ENCODE measurements at places on chromosomes 13 and 19.

DNA sequence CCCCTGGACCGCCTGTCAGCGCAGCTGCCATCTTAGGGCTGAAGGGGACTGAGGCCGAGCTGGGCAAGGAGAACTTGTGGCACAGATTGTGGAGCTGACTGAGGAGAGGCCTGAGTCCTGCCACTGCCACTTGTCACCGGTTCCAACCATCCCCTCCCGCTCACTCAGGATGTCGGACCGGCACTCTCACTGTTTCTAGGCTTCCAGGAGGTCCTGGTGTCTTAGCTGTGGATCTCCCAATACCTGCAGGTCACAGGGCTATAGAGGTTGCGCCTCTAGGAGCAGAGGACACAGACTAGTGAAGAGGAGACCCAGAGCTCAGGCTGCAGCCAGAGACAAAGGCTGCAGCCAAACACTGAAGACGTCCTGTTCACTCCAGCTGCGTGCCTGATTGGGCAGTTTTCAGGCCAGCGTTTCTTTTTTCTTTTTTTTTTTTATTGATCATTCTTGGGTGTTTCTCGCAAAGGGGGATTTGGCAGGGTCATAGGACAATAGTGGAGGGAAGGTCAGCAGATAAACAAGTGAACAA, 15.3 kb upstream of the ZNF486 start:
- no peak for DNase-seq

GRCh38 chr13:111914241-111915103, 152.5 kb upstream of the SOX1 start:
- DNase-seq = no peak

GRCh38 chr13:51495316-51495715, 42.5 kb upstream of the INTS6 start:
- DNase-seq = no peak

GRCh38 chr13:97659602-97660001, 225.6 kb downstream of the RAP2A start:
- DNase-seq = peak; percentile 45

DNA sequence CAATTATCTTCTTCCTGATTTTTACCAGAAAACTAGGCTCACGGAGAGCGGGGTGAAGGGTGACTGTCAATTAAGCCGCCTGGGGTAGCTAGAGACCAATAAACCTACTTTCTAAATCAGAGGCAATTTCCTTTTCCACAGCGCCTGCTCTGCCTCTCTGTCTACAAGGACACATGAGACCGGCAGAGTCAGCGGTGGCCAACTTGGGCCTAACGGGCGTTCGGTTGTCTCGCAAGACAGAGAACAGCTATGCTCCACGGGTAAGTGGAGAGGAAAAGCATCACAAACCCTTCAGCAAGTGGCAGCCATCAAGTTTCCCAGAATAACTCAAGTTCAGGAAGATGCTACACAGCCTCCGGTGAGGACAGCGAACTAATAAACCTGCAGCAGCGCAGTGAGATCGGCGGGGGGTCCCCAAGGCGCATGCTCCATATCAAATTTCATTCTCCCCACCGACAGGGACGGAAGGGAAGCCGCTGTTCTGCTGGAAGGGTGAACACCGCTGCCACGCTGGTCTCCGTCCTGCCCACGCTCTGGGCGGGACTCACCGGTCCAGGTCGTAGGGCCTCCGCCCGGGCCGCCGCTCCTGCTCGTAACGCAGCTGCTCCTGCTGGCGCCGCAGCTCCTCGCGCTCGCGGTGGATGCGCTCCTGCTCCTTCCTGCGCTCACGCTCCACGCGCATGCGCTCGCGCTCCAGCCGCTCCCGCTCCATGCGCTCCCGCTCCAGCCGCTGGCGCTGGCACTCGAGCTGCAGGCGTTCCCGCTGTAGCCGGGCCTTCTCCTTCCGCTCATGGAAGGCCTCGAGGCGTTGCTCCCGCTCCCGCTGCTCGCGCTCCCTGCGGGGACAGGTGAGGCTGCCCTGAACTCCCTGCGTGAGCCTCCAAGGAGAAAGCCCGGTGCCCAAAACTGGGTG, 25.8 kb upstream of the TINCR start:
- no peak for DNase-seq
